Breast epithelium (tissue), 4 donors: ENCODE measurements at places on chromosomes 4 and X.

GRCh38 chrX:65668377-65669310 is 1.2 kb downstream of the MSN start:
- peak; percentile 65 for DNase-seq

- DNase-seq: no peak
These were observed 391.6 kb downstream of the ARHGAP24 start for GRCh38 chr4:85866508-85866907.

DNA sequence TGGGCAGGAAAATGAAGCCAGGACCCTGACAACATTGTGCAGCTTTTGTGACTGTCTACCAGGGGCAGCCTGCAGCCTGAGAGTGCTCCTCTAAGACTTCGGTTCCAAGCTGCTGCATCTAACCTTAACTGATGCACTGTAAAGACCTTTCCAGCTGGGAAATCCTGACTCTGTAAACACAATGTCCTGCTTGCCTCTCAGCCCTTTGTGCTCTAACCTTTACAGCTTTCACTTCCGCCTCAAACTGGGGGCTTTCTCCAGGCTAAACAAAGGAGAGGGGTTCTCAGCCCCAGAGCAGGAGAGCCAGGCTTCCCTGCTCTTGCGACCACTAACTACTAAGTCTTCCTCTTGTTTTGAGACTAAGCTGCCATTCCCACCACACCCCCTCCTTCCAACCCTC is 19.3 kb upstream of the RASL11B start:
- DNase-seq: no peak

DNA sequence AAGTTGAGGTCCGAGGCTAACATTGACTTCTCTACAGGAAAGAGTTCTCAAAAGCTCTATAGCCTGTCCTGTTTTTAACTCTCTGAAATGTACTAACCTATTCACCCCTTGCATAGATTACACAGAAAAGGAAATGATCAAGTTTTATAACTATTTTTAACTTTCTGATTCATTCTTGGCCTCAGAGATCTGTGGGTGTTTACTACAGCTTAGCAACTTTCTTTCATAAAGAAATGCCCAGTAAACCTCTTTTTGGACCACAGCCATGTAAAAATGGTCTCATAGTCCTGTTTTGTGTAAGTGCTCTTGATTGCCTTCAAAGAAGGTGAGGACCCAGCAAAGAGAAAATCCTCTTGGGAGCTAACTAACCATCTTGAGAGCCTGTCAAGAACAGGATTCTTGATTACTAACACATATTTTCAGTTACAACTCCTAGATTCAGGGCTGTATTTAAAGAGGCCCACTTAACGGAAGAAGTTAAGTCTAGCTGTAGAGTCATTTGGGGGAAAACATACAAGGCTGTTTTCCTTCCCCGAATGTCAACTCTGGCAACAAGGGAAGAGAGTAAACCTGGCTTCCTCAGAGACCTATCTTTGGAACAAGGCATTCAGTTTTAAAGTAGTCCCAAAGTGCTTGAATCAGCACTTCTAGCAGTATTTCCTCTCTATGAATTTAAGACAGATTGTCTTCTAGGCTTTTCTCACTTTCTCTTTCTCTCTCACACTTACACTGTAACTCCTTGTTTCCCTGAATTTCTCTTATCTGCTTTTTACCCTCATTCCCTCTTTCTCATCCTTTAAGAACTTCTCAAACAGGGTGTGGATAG is 78.2 kb downstream of the IL21 start:
- no peak for DNase-seq
